ENCODE measurements at places on chromosomes 5 and 9. TPM values are rescaled to one million over a fixed set of nuclear protein-coding genes. Genes with fewer than 3 reads are reported as not detected.

The LRRC19 gene
- total RNA-seq: not detected

The SPATA31C1 gene
- not detected for total RNA-seq

The GABRA6 gene
- total RNA-seq: not detected

The CYSRT1 gene
- 0.58 TPM for total RNA-seq

The OTULINL gene
- total RNA-seq: 19.6 TPM

The INSYN2B gene
- not detected for total RNA-seq

The NR2F1-AS1 gene
- not detected for total RNA-seq

The ZDHHC11B gene
- 0.55 TPM for total RNA-seq

The SLC45A2 gene
- total RNA-seq: not detected

The CATSPER3 gene
- 0.29 TPM for total RNA-seq

The SARDH gene
- 1.3 TPM for total RNA-seq

The CAMK2A gene
- total RNA-seq: not detected

The C9orf153 gene
- 0.27 TPM for total RNA-seq

The TAF11L5 gene
- not detected for total RNA-seq

The IGFBPL1 gene
- total RNA-seq: not detected

The SLC36A2 gene
- not detected for total RNA-seq

The FBP2 gene
- total RNA-seq: not detected

The CTSL gene
- 10.7 TPM for total RNA-seq

The WHRN gene
- total RNA-seq: 9.0 TPM

The SPINK7 gene
- total RNA-seq: not detected

The MEIKIN gene
- total RNA-seq: not detected

The SH3TC2 gene
- total RNA-seq: not detected

The KIF4B gene
- total RNA-seq: not detected

The OGN gene
- total RNA-seq: not detected

The FOXD4L4 gene
- total RNA-seq: 0.27 TPM

The GRM6 gene
- not detected for total RNA-seq

The RASGRF2 gene
- 13.5 TPM for total RNA-seq

The PIP5KL1 gene
- 2.5 TPM for total RNA-seq

The MGAT4B gene
- 103 TPM for total RNA-seq

The ADGRD2 gene
- total RNA-seq: not detected

The PCAT7 gene
- total RNA-seq: not detected

The IGIP gene
- total RNA-seq: 3.7 TPM

The SMIM32 gene
- total RNA-seq: not detected

The BAAT gene
- not detected for total RNA-seq

All from CD8-positive, alpha-beta memory T cell (primary cell).